Lung (tissue), 17 donors: ENCODE measurements at places on chromosomes 13 and 19. TPM values are rescaled to one million over a fixed set of nuclear protein-coding genes. Genes with fewer than 3 reads are reported as not detected.

DNA sequence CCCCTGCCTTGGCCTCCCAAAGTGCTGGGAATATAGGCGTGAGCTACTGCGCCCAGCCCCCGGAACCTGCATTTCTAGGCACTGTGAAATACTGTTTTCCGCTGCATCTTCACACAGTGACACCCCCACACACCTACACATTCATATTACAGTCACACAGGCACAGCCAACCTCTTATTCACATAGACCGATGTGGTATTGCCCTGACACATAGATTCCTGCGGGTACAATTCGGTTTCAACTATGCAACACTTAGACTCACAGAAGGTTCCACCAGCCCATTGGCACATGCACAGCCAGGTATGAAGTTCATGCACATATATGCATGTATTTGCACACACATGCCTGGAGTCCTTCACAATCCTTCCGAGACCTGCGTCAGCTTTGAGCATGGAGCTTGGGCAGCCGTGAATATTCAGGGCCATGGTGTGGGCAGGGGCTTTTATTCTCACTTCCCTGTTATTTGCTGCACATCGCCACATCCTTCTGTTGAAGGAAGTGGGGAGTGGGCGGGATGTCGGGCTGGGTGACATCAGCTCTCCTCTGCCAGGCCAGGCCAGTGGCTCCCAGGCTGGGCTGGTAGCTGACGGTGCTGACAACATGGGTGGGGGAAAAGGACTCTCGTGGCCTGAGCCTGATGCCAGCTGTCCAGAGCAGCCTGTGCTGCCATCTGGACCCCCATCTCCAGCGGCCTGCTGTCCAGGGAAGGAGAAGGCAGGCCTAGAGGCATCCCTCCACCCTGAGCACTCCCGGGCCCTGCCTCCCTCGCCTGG, 5.4 kb upstream of the CDC37 start:
- no peak for DNase-seq

- no peak for DNase-seq
Measured at GRCh38 chr13:95049772-95050171, 251.5 kb downstream of the ABCC4 start.

GRCh38 chr13:50549221-50549942, 294.1 kb downstream of the DLEU7 start:
- DNase-seq = no peak

DNA sequence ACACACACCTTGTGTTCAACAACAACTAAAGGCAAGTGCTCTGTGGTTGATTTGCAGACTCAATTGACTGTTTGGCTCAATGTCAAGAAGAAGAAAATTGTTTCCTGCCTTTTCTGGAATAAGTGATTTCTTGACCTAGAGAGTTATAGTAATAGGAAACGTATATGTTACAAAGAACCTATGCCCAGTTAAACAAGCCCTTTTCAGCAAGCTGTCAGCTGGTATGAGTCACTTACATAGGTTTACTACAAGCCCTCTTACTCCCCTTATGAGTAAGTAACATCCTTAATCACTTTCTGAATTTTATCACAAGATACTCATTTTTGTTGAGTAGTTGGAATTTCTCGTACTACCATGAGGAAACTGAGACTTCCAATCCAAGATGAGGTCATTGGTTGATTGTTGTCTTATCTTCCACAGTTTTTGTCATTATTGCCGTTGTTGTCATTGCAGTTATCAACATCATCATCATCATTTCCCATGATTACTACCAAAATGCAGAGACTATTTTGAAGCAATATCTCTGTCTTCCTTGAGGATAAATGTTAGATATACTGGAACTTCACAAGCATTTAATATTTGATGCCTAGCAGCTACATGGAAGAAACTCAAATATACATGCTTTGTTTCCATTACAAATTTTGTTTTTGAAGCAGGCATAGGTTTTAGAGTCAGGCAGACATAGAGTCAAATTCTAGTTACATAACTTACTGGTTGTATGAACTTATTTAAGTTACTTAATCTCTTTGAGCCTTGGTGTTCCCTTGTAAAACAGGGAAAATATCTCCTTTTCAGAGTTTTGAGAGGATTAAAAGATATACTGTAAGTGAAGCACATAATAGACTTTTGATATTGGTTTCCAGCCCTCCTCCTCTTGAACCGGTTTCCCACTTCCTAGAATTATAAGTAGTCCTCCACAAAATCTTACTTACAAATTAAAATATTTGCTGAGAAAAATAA, 106.0 kb downstream of the RAP2A start:
- no peak for DNase-seq

DNA sequence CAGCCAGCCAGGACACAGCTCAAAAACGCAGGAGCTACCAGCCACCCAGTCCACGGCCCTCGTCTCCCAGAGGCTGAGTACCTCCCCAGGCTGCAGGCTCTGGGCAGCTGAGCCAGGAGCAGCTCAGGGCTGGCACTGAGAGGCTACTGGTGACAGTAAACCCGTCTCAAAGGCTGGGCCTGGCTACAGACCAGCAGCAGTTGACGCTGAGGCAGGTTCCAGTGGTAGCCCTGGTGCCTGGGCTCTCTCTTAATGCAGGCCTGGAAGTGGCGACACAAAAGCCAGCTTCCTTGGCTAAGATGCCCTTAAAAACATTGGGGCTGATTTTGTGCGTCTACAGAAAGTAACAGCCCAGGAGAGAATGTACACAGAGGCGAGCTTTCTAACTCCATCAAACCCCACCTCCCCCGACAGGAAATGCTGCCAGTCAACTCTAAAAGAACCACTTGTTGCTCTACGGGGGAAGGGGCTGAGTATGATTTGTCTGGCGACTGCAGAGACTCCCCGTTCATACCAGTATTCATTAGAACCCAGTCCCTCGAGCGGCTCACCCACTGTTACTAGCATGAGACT, 126.3 kb downstream of the STK24 start:
- no peak for DNase-seq

DNA sequence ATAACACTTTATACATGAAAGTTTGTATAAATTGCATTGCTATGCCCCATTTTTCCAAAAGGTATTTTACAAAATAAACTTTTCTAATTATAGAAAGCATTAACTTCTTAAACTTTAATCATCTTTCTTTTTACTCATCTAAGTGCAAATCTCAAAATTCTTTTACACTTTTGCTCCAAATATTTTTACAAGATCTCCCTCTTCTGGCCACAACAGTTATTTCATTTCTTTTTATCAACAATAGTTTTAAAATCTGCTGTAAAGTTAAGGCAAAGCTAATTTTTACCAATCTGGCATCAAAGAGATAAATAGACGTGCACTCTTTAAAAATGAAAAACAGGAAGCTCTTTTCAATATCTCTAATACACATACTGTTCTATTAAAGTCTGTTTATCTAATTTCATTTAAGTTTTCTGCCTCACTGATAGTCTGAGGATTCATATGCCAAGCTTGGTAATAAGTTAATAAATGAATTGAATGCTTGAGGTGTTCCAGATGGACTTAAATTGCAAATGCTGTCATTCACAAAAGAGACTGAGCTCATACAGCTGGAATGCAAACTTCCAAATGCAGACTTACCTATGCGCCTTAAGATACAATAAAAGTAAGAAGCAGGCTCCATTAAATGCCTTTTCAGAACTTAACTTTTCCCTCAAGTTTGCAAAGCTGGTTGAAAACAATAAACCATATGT, 583.0 kb upstream of the ATXN8OS start:
- DNase-seq = no peak

DNA sequence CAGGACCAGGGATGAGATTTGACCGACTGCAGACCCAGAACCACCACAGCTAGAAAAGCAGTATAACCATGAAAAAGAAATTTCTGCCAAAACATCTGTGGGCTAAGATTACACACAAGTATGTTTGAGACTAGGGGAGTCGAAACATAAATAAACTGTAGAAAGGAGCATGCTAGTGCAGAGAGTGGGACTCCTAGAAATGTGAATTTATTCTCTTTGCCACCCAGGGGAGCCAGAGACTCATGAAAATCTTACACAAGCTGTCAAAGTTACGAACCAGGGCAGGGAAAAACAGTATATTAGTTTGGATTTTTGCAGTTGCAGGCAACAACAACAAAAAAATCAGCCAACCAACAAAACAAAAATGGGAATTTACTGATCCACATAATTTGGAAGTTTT, 12.3 kb upstream of the HSPH1 start:
- DNase-seq = no peak

GRCh38 chr13:30193279-30194234, 113.8 kb downstream of the KATNAL1 start:
- DNase-seq = no peak

DNA sequence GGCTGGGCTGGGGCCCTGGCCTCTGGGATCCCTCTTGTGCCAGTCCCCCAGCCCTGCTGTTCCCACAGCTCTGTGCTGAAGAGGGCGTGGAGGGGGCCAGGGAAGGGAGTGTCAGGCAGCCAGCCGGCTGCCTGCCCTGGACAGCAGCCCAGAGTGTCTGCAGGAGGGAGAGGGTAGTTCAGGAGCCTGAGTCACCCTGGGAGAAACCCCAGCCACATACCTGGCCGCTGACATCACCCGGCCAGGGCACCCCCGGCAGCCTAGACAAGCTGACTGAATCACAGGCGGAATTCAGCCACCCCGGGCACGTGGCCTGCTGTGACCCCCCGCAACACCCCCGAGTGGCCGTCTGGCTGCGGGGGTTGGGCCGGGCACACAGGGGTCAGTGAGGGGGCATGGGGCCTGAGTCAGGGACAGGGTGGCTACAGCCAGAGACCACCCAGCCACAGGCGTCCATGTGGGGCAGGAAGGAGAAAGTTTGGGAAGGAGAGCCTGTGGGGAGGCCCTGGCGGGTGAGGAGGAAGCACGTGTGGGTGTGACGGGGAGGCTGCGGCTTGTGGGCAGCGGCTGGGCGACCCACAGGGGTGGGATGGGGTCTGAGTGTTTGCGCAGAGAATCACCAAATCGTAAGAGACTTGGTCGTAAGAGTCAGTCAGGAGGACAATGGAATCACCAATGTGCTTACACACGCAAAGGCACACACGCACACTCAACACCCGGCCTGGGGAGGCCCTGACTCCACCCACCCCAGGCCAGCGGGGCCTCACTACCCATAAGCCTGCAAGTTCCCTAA, 11.9 kb upstream of the FOSB start:
- peak; percentile 93 for DNase-seq

DNA sequence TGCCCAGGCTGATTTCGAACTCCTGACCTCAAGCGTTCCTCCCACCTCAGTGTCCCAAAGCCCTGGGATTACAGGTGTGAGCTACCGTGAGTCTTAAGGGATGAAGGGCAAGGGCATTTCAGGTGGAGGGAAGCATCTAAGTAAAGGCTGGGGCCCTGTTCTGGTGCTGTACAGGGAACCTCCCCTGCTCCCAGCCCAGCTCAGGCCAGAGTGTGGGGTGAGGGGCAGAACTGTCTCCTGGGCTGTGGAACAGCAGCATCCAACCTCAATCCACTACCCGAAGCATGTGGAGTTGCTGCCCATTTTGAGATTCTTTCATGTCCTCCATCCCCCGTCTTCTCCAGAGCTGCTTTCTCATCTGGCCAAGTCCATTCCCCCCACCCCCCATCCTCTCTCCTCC, 105.3 kb downstream of the SIPA1L3 start:
- DNase-seq = no peak

GRCh38 chr19:54507824-54508223, 5.2 kb downstream of the LAIR2 start:
- no peak for DNase-seq

DNA sequence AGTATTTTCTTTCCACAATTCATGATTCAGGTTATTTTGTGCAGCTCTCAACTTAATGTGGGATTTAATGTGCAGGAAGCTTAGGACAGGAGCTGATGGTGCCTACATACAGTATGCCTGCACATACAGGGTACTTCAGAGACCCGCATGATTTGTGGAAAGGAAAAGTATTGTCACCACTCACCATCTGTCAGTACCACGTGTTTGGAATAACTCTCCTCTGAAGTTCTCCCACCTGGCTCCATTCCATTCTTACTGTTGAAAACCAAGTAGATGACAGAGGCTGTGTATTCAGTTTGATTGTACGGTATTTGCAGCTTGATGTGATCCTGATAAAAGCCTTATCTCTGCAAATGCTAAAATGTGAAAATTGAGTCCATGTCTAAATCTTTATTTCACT, 85.7 kb downstream of the ZAR1L start:
- DNase-seq = no peak

GRCh38 chr13:80361298-80361697, 20.4 kb upstream of the SPRY2 start:
- DNase-seq = no peak

DNA sequence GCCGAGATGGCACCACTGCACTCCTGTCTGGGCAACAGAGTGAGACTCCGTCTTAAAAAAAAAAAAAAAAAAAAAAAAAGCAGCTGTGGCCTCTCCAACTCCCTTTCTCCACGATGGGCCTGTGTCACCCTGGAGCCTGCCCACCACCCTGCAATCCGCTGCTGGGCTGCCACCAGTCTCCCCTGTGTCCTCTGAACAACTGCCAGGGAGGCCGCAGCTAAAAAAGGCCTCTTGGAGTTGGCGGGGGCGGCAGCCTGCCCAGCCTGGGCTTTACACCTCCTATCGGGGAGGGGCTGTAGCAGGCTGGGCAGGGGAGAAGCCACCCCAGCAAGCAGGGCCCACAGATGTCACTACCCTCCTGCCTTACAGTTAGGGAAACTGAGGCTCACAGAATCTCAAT, 3.5 kb downstream of the CDC37 start:
- no peak for DNase-seq

- DNase-seq = no peak
Measured at GRCh38 chr13:75194717-75195462, 287.1 kb downstream of the TBC1D4 start.

DNA sequence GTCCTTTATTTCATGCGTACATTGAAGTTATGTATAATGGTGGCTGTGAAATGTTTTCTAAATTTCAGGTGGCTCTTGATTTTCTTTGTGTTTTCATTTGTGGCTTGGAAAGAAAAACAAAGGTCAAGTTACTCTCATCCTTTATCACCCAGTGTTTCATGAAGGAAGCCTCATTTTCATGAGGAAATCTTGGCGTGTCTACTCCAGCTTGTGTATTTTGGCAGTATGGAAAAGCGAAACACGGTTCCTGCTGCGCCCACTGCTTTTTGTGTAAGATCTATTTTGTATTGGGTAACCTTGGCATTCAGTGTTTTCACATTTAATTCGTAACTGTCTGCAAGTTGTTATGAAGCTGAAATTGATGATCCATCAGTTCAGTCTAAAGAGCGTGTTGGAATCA, 147.0 kb upstream of the RNF113B start:
- peak; percentile 66 for DNase-seq

GRCh38 chr19:3233831-3234230, 9.4 kb downstream of the CELF5 start:
- no peak for DNase-seq

DNA sequence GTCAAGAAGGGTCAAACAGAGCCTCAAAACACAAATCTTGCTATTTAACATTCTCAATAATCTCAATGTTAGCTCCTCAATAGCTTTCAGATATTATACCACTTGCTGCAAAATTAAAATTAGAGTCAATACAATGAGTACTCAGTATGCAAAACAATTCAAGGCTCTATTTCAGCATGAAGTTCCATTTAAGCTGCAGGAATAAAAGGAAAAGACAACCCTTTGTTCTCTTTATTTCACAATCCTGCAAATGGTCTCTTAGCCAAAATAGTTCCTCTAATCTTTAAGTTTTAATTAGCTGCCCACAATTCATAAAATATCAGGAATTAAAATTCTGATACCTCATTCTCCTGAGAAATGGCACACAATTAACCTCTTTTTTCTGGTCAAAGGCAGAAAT, 40.5 kb upstream of the DCT start:
- DNase-seq = peak; percentile 19

ZNF556 gene
- not detected for total RNA-seq

CPAMD8 gene
- 143 TPM for total RNA-seq

ZNF284 gene
- total RNA-seq = 2.1 TPM

FAM124A gene
- 2.9 TPM for total RNA-seq

SPACA4 gene
- total RNA-seq = not detected
